Activated naive CD8-positive, alpha-beta T cell treated with anti-CD3 and anti-CD28 coated beads, Interleukin-2, amount 10 ng/mL, durations not matched to agents 7 days and 5 days (primary cell): ENCODE measurements at places on chromosomes 5 and 9. TPM values are rescaled to one million over a fixed set of nuclear protein-coding genes. Genes with fewer than 3 reads are reported as not detected.

CAMK4 gene
- 154 TPM for total RNA-seq

PDLIM7 gene
- total RNA-seq: 60.6 TPM

SPINK6 gene
- not detected for total RNA-seq

RNF145 gene
- 102 TPM for total RNA-seq

PCDHGA10 gene
- not detected for total RNA-seq

PCDHB9 gene
- not detected for total RNA-seq

ITGA2 gene
- total RNA-seq: 2.0 TPM

FOXD4L3 gene
- not detected for total RNA-seq

IFT74 gene
- 9.2 TPM for total RNA-seq

GRCh38 chr9:37289631-37290030, 132.9 kb upstream of the GRHPR start:
- no peak for DNase-seq

DNA sequence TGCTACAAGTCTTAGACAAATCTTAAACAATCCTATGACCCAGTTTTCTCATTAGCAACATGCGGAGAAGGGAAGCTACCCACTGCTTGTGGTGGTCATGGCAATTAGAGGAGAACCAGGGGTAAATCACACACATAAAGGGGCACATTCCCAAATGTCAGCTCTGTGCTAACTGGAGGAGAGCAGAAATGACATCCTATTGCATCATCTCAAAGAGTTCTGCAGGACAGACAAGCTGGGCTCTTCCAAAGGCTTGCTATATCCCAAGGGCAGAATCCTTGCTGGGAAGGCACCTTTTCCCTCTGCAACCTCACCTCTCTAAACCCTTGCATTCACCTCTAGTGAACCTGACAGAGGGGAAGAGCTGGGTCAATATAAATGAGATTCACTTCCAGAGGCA, 17.0 kb upstream of the WWC1 start:
- no peak for DNase-seq

DNA sequence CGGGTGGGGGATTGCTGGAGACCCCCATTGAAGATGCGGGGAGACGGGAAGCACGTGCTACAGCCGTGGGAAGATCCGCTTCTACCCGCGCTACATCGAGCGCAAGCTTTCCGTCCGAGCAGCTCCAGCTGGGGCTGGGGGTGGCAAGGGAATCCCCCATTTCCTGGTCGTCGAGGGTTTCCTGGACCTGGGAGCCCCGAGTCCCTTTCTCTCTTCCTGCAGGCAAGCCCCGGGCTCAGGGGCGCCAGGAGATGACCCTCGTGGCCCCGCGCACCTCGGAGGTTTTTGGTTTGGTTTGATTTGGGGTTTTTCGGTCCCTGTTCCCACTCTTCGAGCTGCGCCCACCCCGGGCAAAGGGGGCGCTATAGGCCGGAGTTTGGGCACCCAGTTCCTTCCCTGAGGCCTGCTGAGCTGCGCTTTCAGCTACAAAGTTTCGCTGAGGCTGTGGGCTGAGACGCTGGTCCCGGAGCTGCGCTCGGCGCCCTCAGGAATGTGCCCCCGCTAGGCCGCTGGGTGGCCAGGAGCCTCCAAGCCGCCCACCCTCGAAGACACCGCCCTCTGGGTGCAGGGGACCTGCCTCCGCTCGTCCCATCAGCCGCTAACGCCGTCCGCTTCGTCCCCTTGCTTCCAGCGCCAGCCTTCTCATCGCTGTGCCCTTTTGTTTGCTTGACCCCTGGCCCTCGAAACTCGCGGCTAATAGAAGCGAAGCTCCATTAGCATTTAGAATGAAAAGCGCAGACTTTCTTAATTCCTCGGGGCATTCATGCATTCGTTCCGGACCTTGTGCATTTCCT, 2.9 kb downstream of the NR4A3 start:
- DNase-seq: peak; percentile 84

- no peak for DNase-seq
Measured at GRCh38 chr5:173941758-173942401, 47.1 kb upstream of the C5orf47 start.

GRCh38 chr5:61168951-61169350, 6.7 kb upstream of the SMIM15 start:
- DNase-seq: no peak

- no peak for DNase-seq
Measured at GRCh38 chr9:127572961-127573721, 38.9 kb upstream of the STXBP1 start.

DNA sequence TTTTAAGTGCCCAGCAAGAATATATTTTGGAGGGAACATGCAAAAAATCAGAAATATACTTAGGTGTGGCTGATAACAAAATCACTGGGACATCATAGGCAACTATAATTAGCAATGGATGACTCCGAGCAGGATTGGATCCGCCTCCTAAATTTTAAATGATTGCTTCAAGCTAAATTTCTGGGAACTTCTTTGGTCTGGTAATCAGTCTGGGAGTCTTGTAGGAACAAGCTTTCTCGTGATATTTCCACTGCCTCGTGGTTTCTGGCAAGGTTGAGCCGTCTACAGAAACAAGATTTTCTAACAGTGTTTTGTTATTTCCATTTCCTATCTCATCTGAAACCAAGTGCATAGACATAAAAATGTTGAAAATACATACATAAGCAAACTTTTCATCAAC, 232.6 kb downstream of the BNC2 start:
- DNase-seq: no peak

GRCh38 chr5:52811067-52811749, 23.5 kb downstream of the ITGA1 start:
- DNase-seq: no peak

GRCh38 chr5:131640043-131640856, 5.2 kb upstream of the RAPGEF6 start:
- DNase-seq: no peak

- DNase-seq: peak; percentile 54
Measured at GRCh38 chr9:135797507-135798262, 95.7 kb downstream of the KCNT1 start.

DNA sequence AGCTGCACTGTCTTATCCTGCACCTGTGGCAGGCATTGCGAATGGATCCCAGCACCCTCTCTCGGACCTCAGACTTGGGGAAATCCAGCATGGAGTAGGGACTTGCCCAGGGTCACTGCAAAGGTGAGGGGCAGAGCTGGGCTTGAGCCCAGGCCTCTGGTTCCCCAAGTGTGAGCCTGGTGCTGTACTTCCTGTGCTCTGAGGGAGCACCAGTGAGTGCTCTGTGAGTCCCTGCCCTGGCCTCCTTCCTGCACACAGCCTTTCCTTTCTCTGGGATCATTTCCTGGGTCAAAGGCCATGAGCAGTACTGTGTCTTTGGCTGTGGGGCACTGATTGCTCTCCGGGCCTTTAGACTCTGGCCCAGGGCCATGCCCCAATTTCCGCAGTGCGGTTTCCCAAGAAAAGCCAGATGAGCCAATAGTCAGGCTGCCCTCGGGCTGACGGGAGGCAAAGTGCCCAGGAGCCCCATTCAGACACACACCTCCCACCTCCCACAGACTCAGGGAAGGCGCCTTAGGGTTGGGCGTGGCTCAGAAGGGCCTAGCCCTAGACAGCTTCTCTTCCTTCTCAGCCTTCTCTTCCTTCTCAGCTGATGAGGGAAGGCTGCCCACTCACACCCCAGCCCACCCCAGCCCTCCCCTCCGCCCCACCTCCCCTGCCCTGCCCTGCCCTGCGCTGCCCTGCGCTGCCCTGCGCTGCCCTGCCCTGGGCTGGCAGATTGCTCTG, 23.3 kb upstream of the TRIM14 start:
- no peak for DNase-seq

GRCh38 chr9:131279863-131280570, 3.7 kb upstream of the FAM78A start:
- DNase-seq: peak; percentile 35

DNA sequence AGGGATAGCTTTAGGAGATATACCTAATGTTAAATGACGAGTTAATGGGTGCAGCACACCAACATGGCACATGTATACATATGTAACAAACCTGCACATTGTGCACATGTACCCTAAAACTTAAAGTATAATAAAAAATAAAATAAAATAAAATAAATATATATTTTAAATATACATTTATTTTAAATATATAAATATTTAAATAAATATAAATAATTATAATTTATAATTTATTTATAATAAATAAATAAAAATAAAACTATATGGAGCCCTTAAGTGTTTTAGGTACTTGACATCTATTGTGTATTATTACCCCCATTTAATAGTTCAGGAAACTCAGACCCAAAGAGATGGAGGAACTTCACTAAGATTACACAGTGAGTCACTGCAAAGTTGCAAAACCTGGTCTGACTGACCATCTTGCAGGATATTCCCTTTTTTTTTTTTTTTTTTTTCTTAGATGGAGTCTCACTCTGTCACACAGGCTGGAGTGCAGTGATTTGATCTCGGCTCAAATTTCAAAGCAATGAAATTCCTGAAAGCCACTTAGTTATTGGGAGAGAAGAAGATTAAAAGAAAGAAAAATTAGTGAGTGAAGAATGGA, 5.8 kb upstream of the C5orf52 start:
- no peak for DNase-seq

DNA sequence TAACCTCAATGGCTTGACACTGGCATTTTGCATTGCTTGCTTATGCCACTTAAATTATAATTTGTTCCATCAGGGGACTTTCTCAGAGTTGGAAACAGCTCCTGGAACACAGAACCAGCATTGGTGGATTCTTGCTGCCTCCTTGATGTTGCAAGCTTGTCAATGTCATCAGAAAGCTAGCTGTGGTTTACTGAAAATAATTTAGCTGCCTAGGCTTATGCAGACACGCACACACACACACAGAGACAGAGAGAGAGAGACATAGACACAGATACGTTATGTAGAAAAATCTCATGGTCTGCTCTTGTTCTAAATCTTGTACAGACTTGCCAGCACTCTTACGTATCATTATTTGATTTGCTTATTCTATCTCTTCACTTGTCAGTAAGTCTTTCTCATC, 78.0 kb downstream of the HMHB1 start:
- DNase-seq: no peak

- no peak for DNase-seq
Measured at GRCh38 chr9:124264823-124265233, 7.1 kb downstream of the NEK6 start.

DNA sequence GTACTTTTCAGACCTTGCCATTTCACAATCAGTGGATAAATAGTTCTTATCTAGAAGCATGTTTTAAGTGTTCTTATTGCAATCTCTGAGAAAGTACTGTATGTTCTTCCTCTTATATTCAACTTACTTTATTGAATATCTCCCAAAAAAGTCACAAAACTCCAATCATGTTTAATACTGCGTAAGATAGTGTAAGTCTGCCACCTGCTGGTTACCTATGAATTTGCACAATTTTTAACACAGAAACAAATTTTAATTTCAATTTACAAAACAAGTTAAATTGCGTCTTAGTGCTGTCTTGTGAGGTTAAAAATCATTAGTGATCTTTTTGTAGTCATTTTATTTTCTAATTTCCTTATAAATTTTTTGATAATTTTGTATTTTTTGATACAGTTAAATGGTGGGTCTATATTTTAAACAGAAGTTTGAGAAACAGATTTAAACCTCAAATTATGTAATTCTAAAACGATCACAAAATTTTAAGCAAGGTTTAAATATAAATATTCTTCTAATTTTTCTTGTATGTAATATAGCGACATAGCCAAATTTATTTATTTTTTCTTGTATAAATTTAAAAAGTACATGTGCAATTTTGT, 115.8 kb downstream of the EMB start:
- DNase-seq: no peak

GRCh38 chr5:96388176-96388575, 44.9 kb downstream of the PCSK1 start:
- no peak for DNase-seq

- no peak for DNase-seq
Measured at GRCh38 chr5:158629591-158630312, 470.0 kb downstream of the EBF1 start.

DNA sequence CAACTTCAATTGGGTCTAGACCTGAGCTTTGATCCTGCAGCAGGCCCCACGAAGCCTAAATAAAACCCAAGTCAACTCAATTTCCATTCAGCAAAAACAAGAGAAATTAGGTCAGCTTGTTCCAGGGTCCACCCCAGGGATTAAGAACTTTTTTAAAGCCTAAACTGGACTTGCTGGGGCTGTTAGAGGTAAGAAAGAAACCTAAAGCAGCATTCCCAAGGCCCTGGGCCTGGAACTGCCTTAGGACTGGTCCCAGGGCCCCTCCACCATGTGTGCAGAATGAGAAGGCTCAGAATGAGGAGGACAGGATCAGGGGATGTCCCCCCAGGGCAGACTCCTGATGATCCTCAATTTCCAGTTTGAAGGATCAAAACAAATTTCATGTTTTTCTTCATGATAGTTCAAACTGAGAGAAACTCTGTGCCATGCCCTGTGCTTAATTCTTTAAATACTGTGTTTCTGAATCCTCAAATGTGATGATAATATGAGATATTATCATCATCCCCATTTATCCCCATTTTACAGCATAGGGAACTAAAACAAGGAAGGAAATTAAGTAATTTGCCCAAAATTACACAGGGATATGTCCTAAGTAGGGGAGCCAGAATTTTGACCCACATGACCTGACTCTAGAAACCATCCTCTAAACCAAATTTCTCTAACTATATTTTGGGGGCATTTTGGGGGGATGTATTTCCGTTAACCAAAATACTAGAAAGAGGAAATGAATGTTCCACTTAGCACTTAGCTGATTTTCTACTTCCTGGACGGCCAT, 64.5 kb downstream of the DENND1A start:
- no peak for DNase-seq

GRCh38 chr5:109155625-109156024, 254.1 kb downstream of the PJA2 start:
- DNase-seq: no peak

- DNase-seq: no peak
Measured at GRCh38 chr9:36161187-36161586, 8.0 kb upstream of the CCIN start.

DNA sequence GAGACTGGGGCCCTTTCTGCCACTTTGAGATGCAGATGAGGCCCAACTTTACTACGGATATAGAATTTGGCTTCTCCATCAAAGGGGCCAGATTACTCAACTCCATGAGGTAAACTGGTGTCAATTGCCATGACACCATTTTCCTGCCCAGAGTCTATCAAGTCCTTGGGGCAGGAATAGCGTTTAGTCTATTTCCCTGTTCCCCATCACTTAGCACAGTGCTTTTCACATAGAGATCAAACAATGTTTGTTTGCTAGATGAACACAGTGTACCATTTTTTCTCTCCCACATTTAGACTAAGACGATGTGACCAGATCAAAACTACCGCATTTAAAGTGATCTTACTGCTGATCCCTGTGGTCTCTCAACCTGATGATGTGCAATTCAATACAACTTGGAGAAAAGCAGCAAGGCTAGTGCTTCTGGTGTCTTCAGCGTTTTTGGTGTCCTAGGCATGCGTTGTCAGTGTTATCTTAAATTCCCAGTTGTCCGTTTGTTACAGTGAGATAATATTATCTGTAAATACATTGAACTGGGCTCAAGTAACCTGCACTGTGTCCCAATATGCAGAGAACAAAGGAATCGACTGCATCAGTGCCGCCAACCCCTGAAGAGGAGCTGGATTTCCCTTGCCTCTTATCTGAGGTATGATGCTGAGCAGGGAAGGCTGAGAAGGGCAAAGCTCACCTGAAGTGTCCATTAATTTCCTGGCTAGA, 446.2 kb downstream of the PLK2 start:
- no peak for DNase-seq

GRCh38 chr5:179288101-179288808, 57.0 kb downstream of the ADAMTS2 start:
- DNase-seq: no peak
